ENCODE measurements at places on chromosomes 13 and 19. TPM values are rescaled to one million over a fixed set of nuclear protein-coding genes. Genes with fewer than 3 reads are reported as not detected.
A peak's percentile ranks its signal among the peaks of the same experiment; 100 is the strongest.

DNA sequence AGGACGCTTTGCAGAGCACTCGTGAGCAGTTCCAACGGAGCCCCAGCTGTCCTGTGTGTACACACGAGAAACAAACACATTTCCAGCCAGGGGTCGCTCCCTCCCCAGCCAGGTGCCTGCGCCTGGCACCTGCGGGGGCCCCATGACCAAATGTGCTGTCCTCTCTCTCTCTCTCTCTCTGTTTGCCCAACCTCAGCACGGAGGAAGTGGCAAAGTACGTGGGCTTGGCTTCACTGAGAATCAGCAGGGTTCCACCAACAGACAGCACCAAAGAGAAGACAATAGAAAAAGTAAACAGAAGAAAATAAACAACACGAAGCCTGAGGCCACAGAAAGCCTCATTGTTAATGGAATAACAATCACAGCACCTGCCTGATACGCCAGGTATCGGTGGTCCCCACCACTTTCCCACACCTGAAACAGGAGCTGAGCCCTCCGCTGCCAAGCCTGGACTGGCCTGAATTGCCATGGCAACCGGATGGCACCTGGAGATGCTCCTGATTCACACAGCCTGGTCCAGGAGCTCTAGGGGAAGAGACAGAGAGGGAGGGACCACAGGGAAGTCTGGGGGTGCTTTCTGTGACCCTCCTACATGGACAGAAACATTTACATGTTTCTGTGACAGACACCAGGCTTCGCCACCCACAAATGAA is 103.9 kb upstream of the CACNA1A start:
- H3K27me3 ChIP-seq = no peaks in the 10 kb centered on the region
- no peak overlapping the region for H3K27ac ChIP-seq
- no peak for DNase-seq
- no peaks in the 10 kb centered on the region for H3K4me1 ChIP-seq
- no peaks in the 10 kb centered on the region for H3K36me3 ChIP-seq
- no peak overlapping the region for H3K4me3 ChIP-seq

DNA sequence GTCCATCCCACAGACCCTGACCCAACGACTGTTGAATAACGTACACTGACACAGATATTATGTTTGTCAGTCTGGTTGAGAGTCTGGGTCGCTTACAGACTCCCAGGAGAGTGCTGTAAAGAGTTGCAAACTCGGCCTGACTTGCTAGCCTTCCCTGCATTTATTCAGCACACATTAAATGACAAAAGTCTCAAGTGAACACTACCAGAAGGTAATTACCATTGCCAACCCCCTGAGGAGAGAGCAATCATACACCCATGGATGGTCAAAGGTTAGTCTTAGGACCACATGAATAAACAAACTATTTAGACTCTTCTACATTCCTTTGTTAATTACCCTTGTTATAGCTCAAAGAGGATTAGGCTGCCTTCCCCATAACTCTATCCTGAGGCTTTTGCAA is 1048.6 kb downstream of the PCDH17 start:
- H3K27ac ChIP-seq = no peak overlapping the region
- H3K4me1 ChIP-seq = no peaks in the 10 kb centered on the region
- no peaks in the 10 kb centered on the region for H3K27me3 ChIP-seq

DNA sequence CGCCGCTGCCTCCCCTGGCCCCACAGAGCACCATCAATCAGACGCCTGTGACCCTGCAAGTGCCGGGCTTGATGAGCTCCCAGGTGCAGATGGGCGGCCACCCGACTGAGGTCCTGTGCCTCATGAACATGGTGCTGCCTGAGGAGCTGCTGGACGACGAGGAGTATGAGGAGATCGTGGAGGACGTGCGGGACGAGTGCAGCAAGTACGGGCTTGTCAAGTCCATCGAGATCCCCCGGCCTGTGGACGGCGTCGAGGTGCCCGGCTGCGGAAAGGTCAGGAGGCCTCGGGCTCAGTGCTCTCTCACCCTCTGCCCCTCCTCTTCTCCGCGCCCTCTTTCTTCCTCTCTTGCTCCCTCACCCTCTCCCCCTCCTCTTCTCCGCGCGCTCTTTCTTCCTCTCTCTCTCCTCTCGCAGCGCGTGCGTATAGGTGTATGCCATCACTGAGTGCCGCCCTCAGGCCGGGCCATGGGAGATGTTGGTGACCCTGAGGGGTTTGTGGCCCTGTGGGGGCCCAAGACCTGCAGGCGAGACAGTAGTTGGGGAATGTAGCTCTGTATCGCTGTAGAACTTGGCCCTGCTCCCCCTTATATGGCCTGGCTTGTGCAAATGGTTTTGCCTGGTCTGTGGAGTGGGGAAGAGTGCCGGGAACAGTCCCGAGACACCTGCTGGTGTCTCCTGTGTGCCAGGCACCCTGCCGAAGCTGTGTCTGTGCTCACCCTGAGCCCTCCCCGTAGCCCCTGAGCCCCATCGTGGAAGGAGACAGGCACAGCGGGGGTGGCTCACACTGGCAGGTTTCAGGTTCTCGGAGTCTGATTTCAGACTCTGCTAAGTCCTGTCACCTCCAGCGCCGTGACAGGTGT is 5.4 kb upstream of the EPN1 start:
- no peak overlapping the region for H3K4me3 ChIP-seq
- H3K4me1 ChIP-seq = peaks cover 27% of the 10 kb centered on the region

GRCh38 chr19:17183858-17184321 is 31.3 kb upstream of the USE1 start:
- DNase-seq = peak; percentile 35
- H3K27ac ChIP-seq = peak overlapping the region; percentile 58
- peaks cover 22% of the 10 kb centered on the region for H3K4me1 ChIP-seq
- H3K36me3 ChIP-seq = peaks cover 19% of the 10 kb centered on the region
- no peaks in the 10 kb centered on the region for H3K27me3 ChIP-seq
- H3K4me3 ChIP-seq = peak overlapping the region; percentile 5

DNA sequence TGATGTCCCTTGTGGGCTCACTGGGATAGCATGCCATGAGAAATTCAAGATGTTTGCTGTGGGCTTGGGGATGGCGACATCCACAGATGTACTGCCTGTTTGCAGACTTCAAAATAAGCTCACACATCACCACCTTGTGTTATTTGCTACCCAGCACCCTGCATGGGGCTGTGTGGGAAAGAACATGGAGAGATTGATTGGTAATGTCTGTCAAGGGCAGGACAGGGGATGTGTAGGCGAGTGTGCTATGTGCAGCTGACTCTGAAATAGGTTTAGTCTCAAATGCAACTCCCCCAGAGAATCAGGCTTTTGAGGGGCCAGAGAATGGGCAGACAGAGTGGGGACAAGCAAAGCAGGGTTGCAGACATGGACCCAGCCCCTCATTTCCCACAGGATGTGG is 24.7 kb downstream of the PNPLA6 start:
- no peak for DNase-seq
- H3K27me3 ChIP-seq = no peaks in the 10 kb centered on the region
- H3K36me3 ChIP-seq = peaks cover 29% of the 10 kb centered on the region
- H3K4me1 ChIP-seq = no peaks in the 10 kb centered on the region

DNA sequence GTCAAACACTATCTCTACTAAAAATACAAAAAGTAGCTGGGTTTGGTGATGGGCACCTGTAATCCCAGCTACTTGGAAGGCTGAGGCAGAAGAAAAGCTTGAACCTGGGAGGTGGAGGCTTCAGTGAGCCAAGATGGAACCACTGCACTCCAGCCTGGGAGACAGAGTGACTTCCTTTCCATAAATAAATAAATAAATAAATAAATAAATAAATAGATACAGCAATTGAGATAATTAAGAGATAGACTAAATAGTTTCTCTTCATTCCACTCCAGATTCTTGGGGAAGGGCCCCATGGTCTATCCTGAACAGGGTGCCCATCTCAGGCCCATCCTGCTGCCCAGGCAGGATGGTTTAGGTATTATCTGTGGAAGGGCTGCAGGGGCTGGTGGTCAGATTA is 24.0 kb upstream of the FARP1 start:
- H3K36me3 ChIP-seq = no peaks in the 10 kb centered on the region
- no peak for DNase-seq
- no peak overlapping the region for H3K27ac ChIP-seq
- H3K4me3 ChIP-seq = no peak overlapping the region
- H3K4me1 ChIP-seq = no peaks in the 10 kb centered on the region

- H3K27me3 ChIP-seq = peaks cover 4% of the 10 kb centered on the region
- no peak overlapping the region for H3K27ac ChIP-seq
- H3K36me3 ChIP-seq = no peaks in the 10 kb centered on the region
- no peak for DNase-seq
- no peak overlapping the region for H3K4me3 ChIP-seq
Measured at GRCh38 chr13:46520166-46520565, 32.8 kb upstream of the LRCH1 start.

Gene ZNF177
- 0.31 TPM for polyA plus RNA-seq

Gene CLDN10
- polyA plus RNA-seq = not detected

- no peak overlapping the region for H3K4me3 ChIP-seq
- peaks cover 67% of the 10 kb centered on the region for H3K4me1 ChIP-seq
- DNase-seq = no peak
- H3K27ac ChIP-seq = no peak overlapping the region
- no peaks in the 10 kb centered on the region for H3K27me3 ChIP-seq
- peaks cover 18% of the 10 kb centered on the region for H3K36me3 ChIP-seq
Measured at GRCh38 chr19:46945694-46946489, 73.7 kb upstream of the NPAS1 start.

Gene KLK2
- not detected for polyA plus RNA-seq

DNA sequence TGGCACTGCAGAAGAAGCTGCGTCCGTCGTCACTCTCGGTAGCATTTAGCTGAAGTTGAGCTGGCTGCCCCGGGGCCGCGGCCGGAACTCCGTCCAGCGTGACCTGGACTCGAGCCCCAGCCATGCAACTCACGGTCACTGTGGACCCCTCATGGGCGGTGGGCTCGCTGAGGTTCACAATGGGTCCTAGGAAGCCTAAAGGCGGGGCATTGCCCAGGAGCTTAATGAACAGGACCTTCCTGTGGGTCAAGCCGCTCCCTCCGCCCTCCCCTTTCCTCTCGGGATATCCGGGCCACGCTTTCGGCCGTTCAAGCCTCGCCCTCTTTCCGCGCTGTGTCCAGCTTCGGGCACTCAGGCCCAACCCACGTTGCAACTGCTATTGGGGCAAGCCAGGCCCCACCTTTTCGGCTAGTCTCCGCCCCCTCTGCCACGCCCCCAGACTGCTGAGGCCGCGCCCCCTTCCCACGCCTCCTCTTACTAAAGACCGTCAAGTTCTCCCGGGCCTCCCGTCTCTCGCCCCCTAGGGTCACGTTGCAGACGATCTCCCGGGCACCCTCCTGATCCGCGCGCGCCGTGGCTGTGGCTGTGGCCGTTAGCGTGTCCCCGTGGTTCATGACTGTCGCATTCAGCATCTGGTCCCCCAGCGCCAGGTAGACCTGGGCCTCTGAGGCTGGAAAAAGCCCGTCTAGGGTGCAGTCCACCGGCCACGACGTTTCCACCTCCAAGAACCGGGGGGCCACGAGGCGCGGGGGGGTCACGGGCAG is 1.4 kb upstream of the RAVER1 start:
- peak overlapping the region; percentile 88 for H3K27ac ChIP-seq
- no peaks in the 10 kb centered on the region for H3K27me3 ChIP-seq
- H3K4me3 ChIP-seq = no peak overlapping the region
- H3K4me1 ChIP-seq = peaks cover 56% of the 10 kb centered on the region
- no peak for DNase-seq

Data from CD4-positive, alpha-beta memory T cell (primary cell).